ENCODE measurements at places on chromosomes 11 and 22. TPM values are rescaled to one million over a fixed set of nuclear protein-coding genes. Genes with fewer than 3 reads are reported as not detected.

C11orf97 gene
- not detected for total RNA-seq

ISX gene
- total RNA-seq = 0.12 TPM

LMO1 gene
- 1.0 TPM for total RNA-seq

DSCAML1 gene
- total RNA-seq = 2.6 TPM

DNAJB7 gene
- total RNA-seq = not detected

PLEKHB1 gene
- 26.7 TPM for total RNA-seq

COA4 gene
- total RNA-seq = 27.0 TPM

GALNT18 gene
- total RNA-seq = 3.9 TPM

MAJIN gene
- total RNA-seq = 0.26 TPM

NAALADL1 gene
- 1.0 TPM for total RNA-seq

GLYATL1 gene
- total RNA-seq = 0.61 TPM

- DNase-seq = no peak
These were observed 136.5 kb downstream of the ATG16L2 start for GRCh38 chr11:72950685-72951084.

- DNase-seq = no peak
These were observed 38.5 kb downstream of the TRAF6 start for GRCh38 chr11:36471577-36471976.

DNA sequence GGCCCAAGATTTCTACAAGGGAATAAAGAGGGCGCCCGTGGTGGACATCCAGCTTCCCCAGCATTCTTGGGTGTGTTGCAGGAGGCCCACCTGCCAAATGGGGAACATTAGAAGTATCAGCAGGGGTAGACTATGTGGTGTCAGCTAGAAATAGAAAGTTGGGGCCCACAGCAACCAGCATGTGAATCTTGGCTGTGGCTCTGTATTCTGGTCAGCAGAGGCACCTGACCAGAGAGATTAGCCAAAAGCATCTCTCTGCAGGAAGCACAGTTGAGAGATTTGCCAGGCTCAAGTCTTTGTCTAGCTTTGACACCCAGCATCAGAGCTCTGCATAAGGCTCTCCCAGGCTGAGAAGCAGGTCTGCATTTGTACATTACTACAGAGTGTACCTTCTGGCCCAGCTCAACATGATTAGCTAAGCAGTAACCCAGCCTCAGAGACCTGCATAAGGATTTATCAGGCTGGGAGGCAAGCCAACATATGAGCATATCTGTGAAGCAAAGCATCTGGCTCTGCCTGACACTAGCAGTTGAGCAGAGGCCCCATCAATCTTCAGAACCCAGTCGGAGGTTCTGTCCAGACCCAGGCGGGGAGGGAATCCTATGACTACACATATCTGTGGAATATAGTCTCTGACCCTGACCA lies 79.9 kb downstream of the MS4A13 start:
- DNase-seq = peak; percentile 16

GRCh38 chr11:85021058-85021457 lies 606.1 kb downstream of the DLG2 start:
- no peak for DNase-seq

GRCh38 chr22:45314786-45315185 lies 5.1 kb downstream of the FAM118A start:
- no peak for DNase-seq

- peak; percentile 42 for DNase-seq
These were observed 236.7 kb downstream of the TTC28 start for GRCh38 chr22:28442711-28443525.

DNA sequence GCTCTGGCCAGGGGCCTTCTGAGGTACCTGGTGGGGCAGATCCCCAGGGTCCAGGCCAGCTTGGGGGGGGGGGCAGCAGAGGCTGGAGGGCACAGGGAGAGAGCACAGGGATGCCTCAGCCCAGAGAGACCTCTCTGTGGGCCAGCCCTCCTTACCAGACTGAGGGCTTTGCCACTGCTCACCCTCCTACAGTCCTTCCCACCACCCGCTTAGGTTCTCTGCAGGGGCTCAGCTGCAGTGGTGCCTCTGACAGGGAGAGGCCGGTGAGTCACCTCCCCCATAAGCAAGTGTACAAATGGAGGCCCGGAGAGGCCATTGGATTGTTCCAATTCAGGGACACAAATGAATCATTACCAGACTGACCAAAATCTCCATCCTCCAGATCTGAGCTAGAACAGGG lies 68.1 kb upstream of the LMO1 start:
- DNase-seq = no peak

DNA sequence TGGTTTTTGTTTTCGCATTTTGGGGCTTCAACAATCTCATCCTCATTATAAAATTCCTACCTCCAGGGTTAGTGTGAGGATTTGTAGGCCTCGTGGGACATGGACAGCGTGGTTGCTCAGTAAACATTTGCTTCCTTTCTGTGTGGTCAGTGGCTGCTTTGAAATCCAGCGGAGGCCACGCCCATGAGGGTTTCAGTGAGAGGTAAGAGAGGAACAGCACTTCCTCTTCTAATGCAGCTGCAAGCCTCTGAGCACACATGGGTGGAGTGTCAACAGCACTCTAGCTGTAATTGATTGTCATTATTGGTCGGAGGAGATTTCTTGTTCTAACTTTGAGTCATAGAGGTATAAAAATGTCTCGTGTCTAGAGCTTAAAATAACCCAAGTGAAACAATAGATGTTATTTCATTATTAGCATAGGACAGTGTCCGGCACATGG lies 6.0 kb upstream of the ARHGAP42 start:
- DNase-seq = no peak

- DNase-seq = no peak
These were observed 196.1 kb upstream of the B3GAT1 start for GRCh38 chr11:134607963-134608750.

- DNase-seq = no peak
These were observed 10.0 kb downstream of the IGSF9B start for GRCh38 chr11:133946541-133947318.

- no peak for DNase-seq
These were observed 6.0 kb downstream of the PAX6 start for GRCh38 chr11:31805037-31805628.

GRCh38 chr11:57792870-57793269 lies 31.3 kb downstream of the CTNND1 start:
- DNase-seq = no peak

DNA sequence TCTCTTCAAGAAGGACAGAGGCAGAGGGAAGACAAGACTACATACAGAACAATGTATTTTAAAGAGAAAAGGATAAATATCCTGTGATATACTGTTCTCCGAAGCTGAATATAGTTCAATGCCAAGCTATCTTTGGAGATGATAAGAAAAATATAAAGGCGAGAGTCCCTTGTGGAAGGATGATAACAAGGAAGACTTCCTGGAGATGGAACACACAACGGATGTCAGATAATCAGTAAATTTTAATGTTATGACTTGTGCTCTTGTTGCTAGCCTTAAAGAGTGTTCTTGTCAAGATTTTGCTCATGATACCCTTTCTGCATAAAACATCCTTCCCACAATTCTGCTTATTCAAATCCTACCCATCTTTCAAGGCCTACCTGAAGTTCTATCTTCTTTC lies 6.8 kb upstream of the CTR9 start:
- no peak for DNase-seq

GRCh38 chr22:44730490-44731356 lies 21.7 kb upstream of the ARHGAP8 start:
- no peak for DNase-seq

DNA sequence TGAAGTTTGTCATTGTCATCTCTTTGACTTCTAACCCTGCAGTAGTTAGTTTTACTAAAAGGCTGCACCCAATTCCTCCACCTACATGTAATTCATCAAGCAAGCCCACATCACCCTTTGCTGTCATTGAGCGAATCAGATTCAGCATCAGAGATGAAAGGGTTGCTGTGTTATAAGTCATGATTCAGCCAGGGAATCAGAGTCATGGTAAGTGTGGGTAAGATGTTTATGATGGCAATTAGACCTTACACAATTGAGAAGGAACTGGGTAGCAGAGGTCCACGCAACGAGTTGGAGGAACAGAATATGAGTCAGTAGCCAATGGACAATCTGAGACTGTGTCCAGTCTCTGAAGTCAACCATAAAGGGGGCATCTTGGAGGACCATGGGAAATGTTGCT lies 162.8 kb upstream of the SNX19 start:
- DNase-seq = no peak

GRCh38 chr11:64245797-64246620 lies 734 bp downstream of the PPP1R14B start:
- DNase-seq = peak; percentile 89

DNA sequence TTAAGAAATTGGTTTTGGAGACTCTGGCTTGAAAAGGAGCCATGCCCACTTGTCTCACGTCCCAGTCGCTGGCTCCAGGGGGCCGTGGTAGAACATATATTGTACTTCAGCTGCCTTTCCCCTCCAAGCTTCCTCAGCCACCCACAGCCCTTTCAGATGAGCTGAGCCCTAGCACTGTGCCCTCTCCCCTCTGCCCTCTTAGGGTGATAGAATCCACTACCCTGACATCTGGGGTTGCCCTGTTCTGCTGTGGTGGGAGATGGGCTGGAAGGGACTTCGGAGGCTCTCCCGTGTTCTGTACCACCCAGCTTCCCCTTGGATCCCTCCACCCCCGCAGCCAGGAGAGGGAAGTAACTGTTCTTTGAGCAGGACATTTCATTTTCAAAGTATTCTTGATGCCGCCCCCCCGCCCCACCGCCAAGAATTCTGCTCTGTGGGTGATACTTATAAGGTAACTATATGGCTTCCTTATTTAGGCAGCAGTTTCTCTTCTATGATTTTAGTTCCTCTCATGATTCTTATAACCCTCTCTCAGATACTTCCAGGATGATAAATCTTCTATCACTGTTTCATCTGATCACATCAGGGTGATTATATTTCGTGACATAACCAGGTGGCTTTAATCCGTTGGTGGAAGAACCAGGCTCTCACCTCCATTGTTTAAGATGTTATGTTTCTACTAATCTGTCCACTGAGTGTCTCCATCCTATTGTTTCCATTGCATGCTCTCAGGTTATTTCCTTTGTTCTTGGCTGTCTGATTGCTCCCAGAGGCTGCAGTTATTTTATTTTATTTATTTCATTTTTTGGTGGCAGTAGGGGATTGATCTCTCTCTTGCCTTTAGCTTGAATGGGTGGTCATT lies 24.1 kb downstream of the ZBTB16 start:
- no peak for DNase-seq

DNA sequence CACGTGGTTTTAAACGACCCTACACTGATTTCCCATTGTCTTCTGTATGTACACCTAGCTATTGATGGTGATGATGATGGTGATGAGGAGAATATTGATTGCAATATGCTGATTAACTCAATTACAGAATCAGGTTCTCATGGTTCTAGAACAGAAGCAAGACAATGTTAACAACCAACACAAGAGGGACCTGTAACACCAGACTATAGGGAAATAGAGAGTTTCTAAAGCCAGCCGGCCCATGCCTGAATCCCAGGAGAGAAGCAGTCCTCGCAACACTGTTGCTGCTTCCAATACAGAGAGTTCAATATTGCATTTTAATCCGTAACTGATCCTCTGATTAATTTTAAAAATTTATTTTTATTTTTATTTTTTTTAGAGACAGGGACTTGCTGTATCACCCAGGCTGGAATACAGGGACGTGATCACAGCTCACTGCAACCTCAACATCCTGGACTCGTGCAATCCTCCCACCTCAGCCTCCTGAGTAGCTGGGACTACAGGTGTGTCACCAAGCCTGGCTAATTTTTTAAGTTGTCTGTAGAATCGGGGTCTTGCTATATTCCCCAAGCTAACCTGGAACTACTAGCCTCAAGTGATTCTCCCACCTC lies 22.2 kb upstream of the UBASH3B start:
- DNase-seq = no peak

GRCh38 chr11:75342231-75342918 lies 9.1 kb downstream of the ARRB1 start:
- DNase-seq = no peak

- no peak for DNase-seq
These were observed 30.3 kb downstream of the BLID start for GRCh38 chr11:122085712-122086111.

- no peak for DNase-seq
These were observed 258.2 kb upstream of the FAT3 start for GRCh38 chr11:91966368-91966767.

GRCh38 chr22:29393019-29393608 lies 4.7 kb upstream of the AP1B1 start:
- no peak for DNase-seq

DNA sequence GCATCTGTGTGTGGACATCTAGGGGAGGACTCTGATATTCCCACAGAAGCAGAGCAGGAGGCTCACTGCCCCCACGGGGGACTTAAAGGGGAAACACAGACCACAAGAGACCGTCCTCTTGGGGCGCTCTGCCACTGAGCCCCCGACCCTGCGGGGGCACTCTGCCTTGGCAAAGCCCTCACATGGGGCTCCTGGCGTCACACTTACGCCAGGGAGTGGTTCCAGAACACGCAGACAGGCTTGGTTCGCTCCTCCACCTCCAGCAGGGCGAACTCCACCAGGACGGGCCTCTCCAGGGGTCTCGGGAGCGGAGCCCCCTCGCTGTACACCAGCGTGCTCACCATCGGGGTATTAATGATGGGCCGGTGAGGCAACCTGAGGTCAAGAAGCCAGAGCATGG lies 45.1 kb downstream of the TRMU start:
- DNase-seq = no peak

- no peak for DNase-seq
These were observed 108.2 kb downstream of the FEZ1 start for GRCh38 chr11:125387901-125388300.
